Activated naive CD8-positive, alpha-beta T cell treated with anti-CD3 and anti-CD28 coated beads, Interleukin-2, amount 10 ng/mL, durations not matched to agents 7 days and 5 days (primary cell): ENCODE measurements at places on chromosomes 4 and X. TPM values are rescaled to one million over a fixed set of nuclear protein-coding genes. Genes with fewer than 3 reads are reported as not detected.
A peak's percentile ranks its signal among the peaks of the same experiment; 100 is the strongest.

GRCh38 chrX:3711331-3711917 is 2.0 kb downstream of the PRKX start:
- H3K36me3 ChIP-seq: peaks cover 25% of the 10 kb centered on the region
- H3K4me1 ChIP-seq: peaks cover 17% of the 10 kb centered on the region
- DNase-seq: peak; percentile 26
- peak overlapping the region; percentile 98 for H3K4me3 ChIP-seq

- no peaks in the 10 kb centered on the region for H3K36me3 ChIP-seq
- H3K4me1 ChIP-seq: no peaks in the 10 kb centered on the region
- no peaks in the 10 kb centered on the region for H3K27me3 ChIP-seq
Measured at GRCh38 chr4:69617083-69617694, 22.3 kb downstream of the UGT2A2 start.

- H3K4me3 ChIP-seq: no peak overlapping the region
- no peaks in the 10 kb centered on the region for H3K27me3 ChIP-seq
- no peaks in the 10 kb centered on the region for H3K4me1 ChIP-seq
- H3K36me3 ChIP-seq: no peaks in the 10 kb centered on the region
- no peak overlapping the region for H3K27ac ChIP-seq
Measured at GRCh38 chr4:93147524-93148212, 680.9 kb upstream of the ATOH1 start.

DNA sequence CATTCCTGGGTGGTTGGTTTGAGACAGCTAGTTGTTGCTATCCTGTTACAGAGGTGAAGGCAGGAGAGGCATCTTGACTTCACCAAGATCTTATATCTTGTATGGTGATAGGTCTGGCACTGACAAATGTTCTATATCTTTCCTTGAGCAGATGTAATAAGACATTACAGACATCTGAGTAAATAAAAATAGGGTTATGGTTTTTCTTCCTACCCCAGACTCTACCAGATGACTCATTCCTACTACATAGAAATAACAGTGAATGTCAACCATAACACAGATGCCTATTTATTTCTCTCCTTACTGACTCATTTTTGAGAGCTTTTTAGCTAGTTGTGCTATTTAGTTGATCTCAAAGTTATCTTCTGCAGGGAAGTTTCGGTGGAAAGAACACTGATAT is 21.9 kb downstream of the HNRNPH2 start:
- peaks cover 10% of the 10 kb centered on the region for H3K36me3 ChIP-seq
- H3K4me1 ChIP-seq: peaks cover 10% of the 10 kb centered on the region
- no peak for DNase-seq
- no peaks in the 10 kb centered on the region for H3K27me3 ChIP-seq
- H3K27ac ChIP-seq: no peak overlapping the region

DNA sequence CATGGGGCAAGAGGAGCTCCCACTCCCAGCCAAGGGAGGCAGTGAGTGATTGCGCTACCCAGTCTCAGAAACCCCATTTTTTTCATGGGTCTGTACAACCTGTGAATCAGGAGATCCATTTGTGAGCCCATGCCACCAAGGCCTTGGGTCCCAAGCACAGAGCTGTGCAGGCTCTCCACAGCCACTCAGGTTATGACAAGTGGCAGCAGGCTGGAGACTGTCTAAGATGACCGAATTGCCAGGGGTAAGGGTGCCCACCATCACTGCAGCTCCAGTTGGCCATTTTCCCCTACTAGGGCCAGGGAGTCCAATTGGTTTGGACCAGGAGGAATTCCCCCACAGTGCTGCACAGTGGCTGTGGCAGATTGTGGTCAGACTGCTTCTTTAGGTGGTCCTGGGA is 407.5 kb upstream of the KLHL4 start:
- H3K27ac ChIP-seq: no peak overlapping the region
- H3K27me3 ChIP-seq: no peaks in the 10 kb centered on the region
- no peak overlapping the region for H3K4me3 ChIP-seq
- no peak for DNase-seq
- no peaks in the 10 kb centered on the region for H3K4me1 ChIP-seq

DNA sequence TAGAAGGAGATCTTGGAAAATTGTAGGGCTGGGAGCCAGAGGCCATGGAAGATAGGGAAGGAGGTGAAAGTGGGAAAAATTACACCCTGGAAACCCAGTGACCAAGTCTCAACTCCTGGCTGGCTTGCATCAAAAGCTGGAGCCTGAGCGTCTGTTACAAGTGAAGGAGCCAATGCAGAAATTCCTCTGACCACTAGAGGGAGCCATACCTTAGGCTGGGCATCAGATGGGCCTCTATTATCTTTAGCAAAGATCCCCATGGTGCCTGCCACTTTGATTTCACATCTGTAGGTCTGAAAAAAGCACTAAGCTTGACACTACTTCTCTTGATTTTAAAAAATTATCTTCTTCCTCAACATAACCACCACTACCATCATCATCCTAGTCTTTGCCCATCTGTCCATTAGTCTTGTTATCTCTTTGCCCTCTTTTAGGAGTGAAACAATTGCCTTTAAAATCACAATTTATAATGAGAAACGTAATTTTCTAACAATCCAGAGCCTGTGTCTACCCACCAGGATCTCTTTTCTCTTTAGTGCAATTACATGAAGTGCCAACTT is 62.9 kb downstream of the ANAPC4 start:
- no peaks in the 10 kb centered on the region for H3K36me3 ChIP-seq
- no peaks in the 10 kb centered on the region for H3K4me1 ChIP-seq
- H3K27ac ChIP-seq: no peak overlapping the region

DNA sequence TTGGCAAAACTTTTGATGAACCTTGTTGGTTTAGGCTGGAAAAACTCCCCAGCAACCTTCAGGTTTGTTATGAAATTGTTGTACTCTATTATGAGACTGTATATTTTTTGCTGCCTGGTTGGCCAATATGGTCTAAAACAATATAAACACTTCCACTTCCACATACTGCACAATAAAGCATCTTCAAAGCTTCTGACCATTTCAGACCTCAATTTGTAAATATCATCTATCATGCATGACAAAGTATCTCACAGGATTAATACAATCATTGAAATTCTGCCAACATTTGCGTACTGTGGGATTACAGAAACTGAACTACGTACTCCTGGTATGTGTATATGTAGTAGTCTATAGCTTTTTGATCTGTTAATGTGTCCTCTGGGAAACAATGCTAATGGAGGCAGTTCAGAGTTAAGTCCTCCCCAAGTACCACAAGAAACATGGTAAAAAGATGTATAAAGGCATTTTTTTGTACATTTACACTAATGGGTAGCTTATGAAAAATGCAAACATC is 40.4 kb downstream of the GPC4 start:
- H3K36me3 ChIP-seq: no peaks in the 10 kb centered on the region
- H3K27me3 ChIP-seq: peaks cover 3% of the 10 kb centered on the region
- H3K27ac ChIP-seq: no peak overlapping the region
- DNase-seq: no peak
- no peak overlapping the region for H3K4me3 ChIP-seq

DNA sequence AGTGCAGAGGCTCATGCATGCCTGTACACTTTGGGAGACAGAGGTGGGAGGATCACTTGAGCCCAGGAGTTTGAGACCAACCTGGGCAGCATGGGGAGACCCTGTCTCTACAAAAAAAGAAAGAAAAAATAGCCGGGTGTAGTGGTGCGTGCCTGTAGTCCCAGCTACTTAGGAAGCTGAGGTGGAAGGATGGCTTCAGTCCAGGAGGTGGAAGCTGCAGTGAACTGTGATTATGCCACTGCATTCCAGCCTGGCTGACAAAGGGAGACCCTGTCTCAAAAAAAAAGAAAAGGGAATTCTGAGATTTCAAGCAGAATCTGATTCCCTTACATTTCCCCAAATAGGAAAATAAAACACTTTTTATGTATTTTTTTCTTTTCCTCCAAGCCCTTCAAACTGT is 83.5 kb downstream of the SYNPO2 start:
- H3K4me1 ChIP-seq: peaks cover 8% of the 10 kb centered on the region
- H3K27ac ChIP-seq: no peak overlapping the region
- peaks cover 2% of the 10 kb centered on the region for H3K36me3 ChIP-seq
- DNase-seq: no peak
- H3K27me3 ChIP-seq: peaks cover 2% of the 10 kb centered on the region

GRCh38 chr4:101885574-101885973 is 95.0 kb downstream of the BANK1 start:
- H3K36me3 ChIP-seq: no peaks in the 10 kb centered on the region
- H3K27ac ChIP-seq: no peak overlapping the region
- no peak for DNase-seq
- no peaks in the 10 kb centered on the region for H3K4me1 ChIP-seq

DNA sequence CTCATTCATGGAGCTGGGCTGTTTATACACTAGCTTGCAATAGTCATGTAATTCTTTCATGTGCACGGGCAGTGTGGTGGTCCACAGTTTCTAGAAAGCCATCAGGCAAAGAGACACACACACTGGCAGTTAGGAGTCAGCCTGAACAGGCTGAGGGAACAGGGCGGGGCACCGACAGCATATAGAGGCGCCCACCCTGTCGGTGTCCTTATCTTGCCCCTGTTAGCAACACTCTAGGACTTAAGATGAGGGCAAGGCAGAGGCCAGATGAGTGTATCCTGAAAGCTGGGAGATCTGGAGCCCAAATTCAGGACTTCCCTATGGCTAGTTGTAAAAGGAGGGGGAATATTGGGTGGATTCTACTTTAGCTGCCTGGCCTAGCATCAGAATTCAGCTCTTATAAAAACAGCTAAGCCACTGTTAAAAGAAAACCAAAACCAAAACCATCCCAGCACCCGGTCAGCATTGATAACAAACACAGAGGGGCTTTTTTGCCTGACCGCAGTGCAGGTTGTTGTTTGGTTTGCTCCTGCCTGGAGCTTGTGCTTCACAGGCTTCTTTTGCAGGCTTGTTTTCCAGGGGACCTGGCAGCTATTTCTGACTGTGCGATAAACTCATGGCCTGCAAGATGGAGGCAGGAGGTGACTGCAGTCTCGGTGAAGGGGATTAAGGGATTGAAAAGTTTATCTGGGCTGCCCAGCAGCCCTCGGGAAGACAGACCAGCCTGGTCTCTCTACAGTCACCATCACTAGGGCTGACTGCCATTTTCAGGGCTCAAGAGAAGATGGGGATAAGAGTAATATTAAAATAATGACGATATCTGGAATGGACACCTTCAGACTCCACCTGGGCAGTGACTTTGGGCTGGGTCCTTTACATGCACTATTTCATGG is 638.9 kb downstream of the MID1IP1 start:
- H3K36me3 ChIP-seq: no peaks in the 10 kb centered on the region
- DNase-seq: no peak
- H3K27me3 ChIP-seq: no peaks in the 10 kb centered on the region
- peaks cover 9% of the 10 kb centered on the region for H3K4me1 ChIP-seq
- H3K4me3 ChIP-seq: peak overlapping the region; percentile 28

DNA sequence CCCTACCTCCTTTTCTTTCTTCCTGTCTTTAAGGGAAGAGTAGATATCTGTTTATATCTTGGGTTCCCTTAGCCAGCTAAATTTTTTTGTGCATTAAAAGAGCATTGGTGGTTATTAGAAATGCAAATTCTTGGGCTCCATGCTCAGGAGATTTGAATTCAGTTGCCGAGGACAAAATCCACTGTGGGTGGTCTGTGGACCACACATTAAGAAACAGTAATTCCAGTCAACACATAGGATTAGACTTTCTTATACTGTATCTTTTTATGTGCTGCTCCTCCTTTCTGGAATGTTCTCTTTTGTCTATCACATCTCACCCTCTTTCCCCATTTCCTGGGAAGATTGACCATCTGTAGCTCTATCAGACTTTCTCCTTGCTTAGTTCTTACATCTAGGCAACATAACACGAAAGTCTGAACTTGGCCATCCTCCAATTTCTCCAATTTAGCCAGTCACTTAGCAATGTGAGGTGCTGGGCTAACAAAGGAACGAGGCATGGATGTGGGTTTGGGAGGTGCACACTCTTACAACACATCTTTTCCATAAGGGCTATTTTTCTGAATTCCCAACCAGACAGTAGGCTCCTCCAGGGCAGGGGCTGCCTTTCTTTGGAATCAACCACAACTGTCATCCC is 5.3 kb upstream of the PDLIM3 start:
- no peaks in the 10 kb centered on the region for H3K4me1 ChIP-seq
- H3K4me3 ChIP-seq: no peak overlapping the region
- no peaks in the 10 kb centered on the region for H3K36me3 ChIP-seq

- no peak overlapping the region for H3K27ac ChIP-seq
- H3K36me3 ChIP-seq: peaks cover 13% of the 10 kb centered on the region
- DNase-seq: no peak
- no peaks in the 10 kb centered on the region for H3K4me1 ChIP-seq
- H3K4me3 ChIP-seq: no peak overlapping the region
- H3K27me3 ChIP-seq: no peaks in the 10 kb centered on the region
Measured at GRCh38 chr4:47862297-47862696, 24.4 kb upstream of the CORIN start.

DNA sequence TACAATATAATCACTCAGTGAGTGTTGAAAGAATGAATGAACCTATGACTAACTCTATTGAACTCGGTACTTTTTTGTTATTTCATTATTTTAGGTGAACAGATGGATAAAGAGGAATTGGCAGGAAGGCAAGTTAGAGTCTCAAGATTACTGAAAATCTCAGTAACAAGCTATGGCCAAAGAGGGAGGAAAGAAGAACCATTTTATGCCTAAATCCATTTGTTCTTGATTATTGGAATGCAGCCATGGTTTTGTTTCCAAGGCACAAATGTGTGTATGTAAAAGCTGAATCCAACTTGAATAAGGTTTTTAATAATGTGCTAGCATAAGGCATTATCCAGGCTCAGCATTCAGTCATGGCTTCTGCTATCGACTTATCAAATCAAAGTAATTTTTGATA is 196.4 kb downstream of the DTHD1 start:
- DNase-seq: no peak
- no peaks in the 10 kb centered on the region for H3K36me3 ChIP-seq
- no peaks in the 10 kb centered on the region for H3K4me1 ChIP-seq
- no peak overlapping the region for H3K4me3 ChIP-seq

DNA sequence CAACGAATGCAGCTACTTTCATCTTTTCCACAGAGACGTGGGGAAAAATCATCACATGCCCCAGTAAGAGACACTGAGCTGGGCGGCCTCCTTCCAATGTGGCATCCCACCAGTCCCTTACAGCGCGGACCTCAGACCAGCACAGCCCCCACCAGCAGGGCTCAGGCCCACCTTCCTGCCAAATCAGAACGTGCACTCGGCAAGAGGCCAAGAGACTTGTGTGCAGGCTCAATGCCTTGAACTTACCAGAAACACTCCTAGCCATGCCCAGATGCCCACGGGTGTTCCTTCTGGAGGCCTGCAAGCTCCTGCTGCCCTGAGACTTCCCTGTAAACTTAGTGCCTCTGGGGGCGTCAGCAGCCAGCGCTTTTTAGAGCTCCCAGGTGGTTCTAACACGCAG is 31.2 kb downstream of the WDR1 start:
- peaks cover 2% of the 10 kb centered on the region for H3K4me1 ChIP-seq
- no peak for DNase-seq
- H3K27me3 ChIP-seq: no peaks in the 10 kb centered on the region

CSAG2 gene
- 0.61 TPM for total RNA-seq

HTN3 gene
- total RNA-seq: not detected

CLCN5 gene
- total RNA-seq: 2.6 TPM

ANKRD17 gene
- 53.0 TPM for total RNA-seq

VEGFD gene
- not detected for total RNA-seq

NPNT gene
- not detected for total RNA-seq
